DMS79 treated with DMSO at 0.1 percent for 48 hours (cell line): ENCODE measurements at places on chromosomes 6 and 20.

- DNase-seq: no peak
Measured at GRCh38 chr6:166595061-166595780, 8.7 kb upstream of the RAMACL start.

GRCh38 chr20:23225407-23226060, 125.1 kb upstream of the NXT1 start:
- DNase-seq: no peak

DNA sequence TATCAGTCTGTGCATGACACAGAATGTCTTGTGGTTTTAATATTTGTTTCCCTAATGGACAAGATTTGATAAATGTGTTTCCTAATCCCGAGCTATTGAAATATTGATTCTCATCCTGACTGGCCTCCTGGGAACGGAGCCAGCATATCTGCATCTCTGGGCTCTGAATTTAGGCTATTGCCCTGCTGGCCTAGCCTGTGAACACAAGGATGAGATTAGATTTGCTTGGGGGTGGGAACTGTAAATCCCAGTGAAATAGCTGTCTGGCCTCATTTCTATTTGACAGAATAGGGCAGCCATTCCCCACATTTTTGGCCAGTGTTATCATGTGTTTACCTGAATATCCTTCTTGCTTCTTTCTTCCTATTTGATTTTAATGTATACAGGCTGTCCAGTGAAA, 198.4 kb upstream of the SOX4 start:
- DNase-seq: no peak

DNA sequence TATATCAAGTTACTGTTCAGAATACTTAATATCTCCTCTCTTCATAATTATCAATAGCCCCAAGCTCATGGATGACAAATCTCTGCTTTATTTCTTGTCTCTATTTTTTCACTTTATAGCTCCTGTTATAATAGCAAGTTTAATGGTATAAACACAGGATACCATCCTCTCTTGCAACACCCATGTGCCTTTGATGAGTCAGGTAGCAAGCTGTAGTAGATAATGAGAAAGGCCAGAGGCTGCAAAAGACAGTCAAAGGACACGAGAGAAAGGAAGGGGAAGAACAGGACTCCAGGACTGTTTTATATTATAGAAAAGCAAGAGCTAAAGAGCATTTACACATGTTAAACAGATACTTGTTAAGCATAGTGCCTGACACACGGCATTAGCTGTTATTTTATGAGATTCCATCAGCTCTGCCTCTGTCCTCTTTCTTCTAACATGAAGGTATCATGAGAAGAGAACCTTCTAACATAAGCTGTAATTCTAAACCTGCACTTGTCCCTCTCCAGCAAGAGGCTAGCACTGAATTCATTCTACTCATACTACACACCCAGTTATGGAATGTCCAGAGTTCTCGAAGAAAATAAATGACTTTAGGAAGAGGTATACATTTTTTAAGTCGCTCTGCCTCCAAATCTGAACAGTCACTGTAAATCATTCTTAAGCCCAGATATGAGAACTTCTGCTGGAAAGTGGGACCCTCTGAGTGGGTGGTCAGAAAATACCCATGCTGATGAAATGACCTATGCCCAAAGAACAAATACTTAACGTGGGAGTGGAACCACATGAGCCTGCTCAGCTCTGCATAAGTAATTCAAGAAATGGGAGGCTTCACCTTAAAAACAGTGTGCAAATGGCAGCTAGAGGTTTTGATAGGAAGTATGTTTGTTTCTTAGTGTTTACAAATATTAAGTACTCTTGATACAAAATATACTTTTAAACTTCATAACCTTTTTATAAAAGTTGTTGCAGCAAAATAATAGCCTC, 45.0 kb downstream of the NT5E start:
- DNase-seq: no peak

- DNase-seq: peak; percentile 13
Measured at GRCh38 chr20:12180107-12180661, 262.5 kb downstream of the BTBD3 start.

GRCh38 chr20:34532320-34532719, 16.1 kb downstream of the DYNLRB1 start:
- no peak for DNase-seq

GRCh38 chr6:33807606-33808005, 3.8 kb upstream of the MLN start:
- no peak for DNase-seq

- no peak for DNase-seq
Measured at GRCh38 chr6:49563006-49563886, 12.8 kb downstream of the C6orf141 start.

GRCh38 chr20:37310951-37311350, 21.5 kb downstream of the MANBAL start:
- no peak for DNase-seq

DNA sequence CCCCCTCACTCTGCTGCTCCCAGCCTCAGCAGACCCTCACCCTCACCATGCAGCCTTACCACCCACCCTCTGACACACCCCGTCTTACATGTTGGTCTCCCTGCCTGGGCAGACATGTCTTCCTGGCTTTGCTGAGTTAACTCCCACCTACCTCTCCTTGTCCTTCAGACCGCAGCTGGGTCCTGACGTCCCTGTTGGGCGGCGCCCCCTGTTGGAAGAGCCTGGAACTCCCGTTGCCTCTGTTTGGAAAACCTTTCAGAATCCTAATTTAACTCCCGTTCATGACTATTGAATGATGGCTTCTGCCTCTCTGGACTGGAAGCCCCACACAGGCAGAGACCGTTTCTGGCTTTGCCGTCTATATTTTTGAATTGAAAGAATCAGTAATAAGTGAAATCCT, 245.1 kb downstream of the MYLK4 start:
- DNase-seq: no peak

GRCh38 chr20:22581437-22582385, 2.7 kb downstream of the FOXA2 start:
- no peak for DNase-seq

GRCh38 chr6:146912730-146913685, 291.2 kb upstream of the STXBP5 start:
- no peak for DNase-seq

DNA sequence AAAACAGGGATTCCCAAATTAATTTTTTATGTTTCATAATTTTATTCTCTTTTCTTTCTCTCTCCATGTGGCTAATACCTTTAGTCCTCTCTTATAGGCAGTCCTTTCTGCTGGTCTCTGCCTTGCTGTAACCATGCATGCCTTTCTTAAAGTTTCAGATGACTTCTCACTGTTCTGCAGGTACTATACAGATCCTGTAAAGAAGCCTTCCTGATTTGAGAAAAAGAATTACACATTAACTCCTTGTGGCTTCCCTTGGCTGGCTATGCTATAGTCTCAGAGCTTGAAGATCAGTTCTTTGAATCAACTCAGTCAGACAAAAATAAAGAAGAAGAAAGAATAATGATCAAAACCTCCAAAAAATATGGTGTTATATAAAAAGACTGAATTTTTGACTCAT, 7.3 kb upstream of the GPR63 start:
- DNase-seq: no peak

- no peak for DNase-seq
Measured at GRCh38 chr6:147577488-147577887, 69.0 kb downstream of the SAMD5 start.
